T-helper 17 cell (primary cell): ENCODE measurements at places on chromosomes 1 and 21. TPM values are rescaled to one million over a fixed set of nuclear protein-coding genes. Genes with fewer than 3 reads are reported as not detected.

The ANKRD35 gene
- not detected for total RNA-seq

The LENEP gene
- total RNA-seq, result not detected

DNA sequence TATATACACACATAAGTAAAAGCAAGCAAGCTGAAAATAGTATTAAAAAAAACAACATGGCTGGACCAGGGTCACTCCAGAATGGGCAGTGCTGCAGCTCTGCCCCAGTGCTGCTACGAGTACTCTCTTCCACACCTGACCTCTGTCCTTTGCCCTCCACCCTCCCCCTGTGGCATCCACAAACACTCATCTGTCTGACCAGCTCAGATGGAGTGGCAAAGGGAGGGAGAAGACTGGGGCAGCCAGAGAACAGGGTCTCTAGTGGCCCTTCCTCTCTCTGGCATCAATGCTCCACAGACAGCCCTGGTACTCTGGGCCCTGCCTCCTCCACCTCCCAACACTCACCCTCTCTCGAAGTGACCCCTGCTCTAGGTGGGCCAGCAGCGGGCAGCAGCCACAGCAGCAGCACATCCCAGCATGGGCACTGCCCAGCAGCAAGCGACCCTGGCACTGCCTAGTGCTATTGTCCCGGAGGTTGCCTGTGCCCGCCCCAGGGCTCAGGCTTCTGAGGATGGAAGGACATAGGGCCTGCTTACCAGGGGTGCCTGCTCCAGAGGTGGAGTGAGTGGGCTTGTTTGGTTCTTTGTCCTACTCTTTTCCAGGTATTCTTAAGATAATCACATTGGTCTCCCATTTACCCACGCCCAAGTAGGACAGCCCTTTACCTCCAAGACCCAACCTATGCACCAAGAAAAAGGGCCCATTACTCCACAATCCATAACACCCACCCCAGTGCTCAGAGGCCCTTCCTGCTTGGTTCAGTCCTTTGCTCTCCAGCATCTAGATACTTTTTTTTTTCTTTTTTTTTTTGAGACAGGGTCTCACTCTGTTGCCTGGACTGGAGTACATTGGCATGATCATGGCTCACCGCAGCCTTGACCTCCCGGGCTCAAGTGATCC, 6.2 kb downstream of the ARHGEF2 start:
- DNase-seq, result no peak
- peak overlapping the region; percentile 93 for H3K27ac ChIP-seq
- peaks cover 15% of the 10 kb centered on the region for H3K36me3 ChIP-seq
- H3K27me3 ChIP-seq, result no peaks in the 10 kb centered on the region
- H3K4me3 ChIP-seq, result peak overlapping the region; percentile 99

- no peak for DNase-seq
- H3K4me1 ChIP-seq, result peaks cover 9% of the 10 kb centered on the region
- H3K4me3 ChIP-seq, result no peak overlapping the region
- H3K27me3 ChIP-seq, result peaks cover 14% of the 10 kb centered on the region
These were observed 120.6 kb downstream of the PTBP2 start for GRCh38 chr1:96842215-96842614.

DNA sequence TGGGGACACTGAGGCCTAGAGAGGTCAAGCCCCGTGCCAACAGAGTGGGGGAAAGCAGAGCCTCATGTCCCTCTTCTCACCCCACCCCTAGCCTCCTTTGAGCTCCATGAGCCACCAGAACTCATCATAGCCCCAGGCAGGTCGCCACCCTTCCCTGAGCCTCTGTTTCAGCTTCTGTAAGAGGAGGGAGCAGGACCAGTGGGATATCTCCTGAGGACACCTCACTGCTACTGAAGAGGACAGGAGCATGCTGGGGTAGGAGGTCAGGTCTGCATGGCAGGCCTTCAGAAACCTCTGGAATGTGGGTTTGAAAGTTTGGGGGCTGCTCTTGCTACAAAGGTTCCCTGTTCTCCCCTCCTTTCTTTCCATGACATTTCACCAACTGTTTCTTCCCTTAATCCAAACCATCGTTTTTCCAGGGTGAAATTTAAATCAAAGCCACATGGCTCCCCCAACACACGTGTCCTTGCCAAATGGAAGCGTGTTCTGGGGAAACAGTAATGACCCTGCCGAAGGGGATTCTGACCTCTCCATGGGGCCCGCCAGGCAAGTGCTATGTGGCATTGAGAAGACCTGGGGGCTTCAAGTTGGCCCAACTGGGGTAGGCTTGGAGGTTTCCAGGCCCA, 88.1 kb upstream of the RUNX3 start:
- DNase-seq, result no peak
- H3K4me1 ChIP-seq, result peaks cover 35% of the 10 kb centered on the region
- H3K4me3 ChIP-seq, result peak overlapping the region; percentile 76
- H3K27ac ChIP-seq, result peak overlapping the region; percentile 97

DNA sequence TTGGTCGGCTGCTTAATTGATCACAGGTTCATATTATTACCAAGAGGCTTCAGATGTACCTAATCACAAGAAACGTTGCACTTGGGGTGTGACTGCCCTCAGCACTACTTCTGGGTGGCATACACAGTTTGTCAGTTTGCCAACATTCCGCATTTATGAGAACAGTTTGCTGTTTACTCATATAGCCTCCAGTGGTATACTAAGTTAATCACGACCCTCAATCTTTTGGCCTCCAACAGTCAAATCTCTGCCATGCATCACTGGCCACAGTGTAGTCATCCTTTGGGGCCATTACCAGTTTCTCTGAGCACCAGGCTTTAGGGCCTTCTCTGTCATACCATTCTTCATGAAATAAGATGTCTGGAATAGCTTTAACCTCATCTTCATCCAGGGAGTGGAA, 62.8 kb upstream of the BCL9 start:
- no peak for DNase-seq
- peaks cover 47% of the 10 kb centered on the region for H3K27me3 ChIP-seq
- no peaks in the 10 kb centered on the region for H3K4me1 ChIP-seq
- H3K4me3 ChIP-seq, result no peak overlapping the region

DNA sequence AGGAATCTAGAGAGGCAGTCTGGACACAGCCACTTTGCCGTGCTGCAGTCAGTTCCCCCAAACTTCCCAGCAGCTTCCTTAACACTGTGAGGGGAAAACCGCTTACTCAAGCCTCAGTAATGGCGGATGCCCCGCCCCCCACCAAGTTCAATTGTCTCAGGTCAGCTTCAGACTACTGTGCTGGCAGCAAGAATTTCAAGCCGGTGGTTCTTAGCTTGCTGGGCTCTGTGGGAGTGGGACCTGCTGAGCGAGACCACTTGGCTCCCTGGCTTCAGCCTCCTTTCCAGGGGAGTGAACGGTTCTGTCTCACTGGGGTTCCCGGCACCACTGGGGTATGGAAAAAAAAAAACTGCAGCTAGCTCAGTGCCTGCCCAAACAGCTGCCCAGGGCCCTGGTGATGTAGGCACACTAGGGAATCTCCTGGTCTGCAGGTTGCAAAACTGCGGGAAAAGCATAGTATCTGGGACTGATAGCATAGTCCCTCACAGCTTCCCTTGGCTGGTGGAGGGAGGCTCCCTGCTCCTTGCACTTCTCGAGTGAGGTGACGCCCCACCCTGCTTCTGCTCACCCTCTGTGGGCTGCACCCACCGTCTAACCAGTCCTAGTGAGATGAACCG, 23.7 kb upstream of the HFM1 start:
- no peak for DNase-seq
- peaks cover 2% of the 10 kb centered on the region for H3K36me3 ChIP-seq
- H3K27me3 ChIP-seq, result peaks cover 27% of the 10 kb centered on the region
- H3K4me1 ChIP-seq, result no peaks in the 10 kb centered on the region
- H3K27ac ChIP-seq, result no peak overlapping the region

- H3K36me3 ChIP-seq, result no peaks in the 10 kb centered on the region
- peaks cover 2% of the 10 kb centered on the region for H3K27me3 ChIP-seq
- H3K4me3 ChIP-seq, result no peak overlapping the region
- H3K4me1 ChIP-seq, result peaks cover 12% of the 10 kb centered on the region
- H3K27ac ChIP-seq, result no peak overlapping the region
These were observed 28.9 kb downstream of the S100A6 start for GRCh38 chr1:153506831-153507413.

DNA sequence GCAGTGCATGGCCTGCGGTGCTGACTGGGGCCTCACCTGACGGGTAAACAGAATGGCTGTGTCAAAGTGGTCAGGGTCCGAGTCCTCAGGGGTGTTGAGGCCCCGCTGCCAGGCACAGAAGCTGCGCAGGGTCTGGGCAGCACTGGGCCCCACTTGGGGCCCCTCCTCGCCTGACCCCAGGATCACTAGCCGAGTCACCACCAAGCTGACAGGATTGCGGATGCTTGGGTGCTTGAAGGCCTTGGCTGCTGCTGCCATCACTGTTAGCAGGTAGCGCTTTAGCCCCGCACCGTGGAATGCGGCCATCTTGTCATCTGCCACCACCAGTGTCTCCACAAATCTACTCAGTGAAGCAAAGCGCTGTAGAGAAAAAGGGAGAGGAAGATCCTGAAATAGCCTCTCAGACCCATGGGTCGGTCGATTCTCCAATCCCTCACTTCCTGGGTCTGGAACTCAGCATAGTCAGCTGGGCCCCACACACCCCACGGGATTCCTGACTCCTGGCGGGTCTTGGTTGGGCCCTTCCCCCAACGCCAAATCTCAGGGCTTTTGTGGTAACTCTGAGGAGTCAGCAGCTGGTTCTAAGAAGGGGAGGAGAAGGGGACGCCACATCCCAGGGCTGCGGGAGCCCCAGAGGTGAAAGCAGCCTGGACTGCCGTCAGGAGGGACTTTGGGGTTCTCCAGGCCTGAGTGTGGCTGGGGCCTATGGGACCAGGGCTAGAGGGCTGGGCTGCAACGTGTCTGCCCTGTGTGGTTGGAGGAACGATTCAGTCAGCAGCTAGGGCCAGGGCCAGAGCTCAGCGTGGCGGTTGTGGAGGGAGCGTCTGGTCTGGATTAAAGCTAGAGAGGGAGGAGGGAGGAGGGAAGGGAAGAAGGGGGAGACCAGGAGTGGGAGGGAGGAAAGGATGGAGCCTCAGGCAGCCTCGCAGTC, 2.1 kb downstream of the ADAMTS4 start:
- H3K27ac ChIP-seq, result no peak overlapping the region
- no peak for DNase-seq

DNA sequence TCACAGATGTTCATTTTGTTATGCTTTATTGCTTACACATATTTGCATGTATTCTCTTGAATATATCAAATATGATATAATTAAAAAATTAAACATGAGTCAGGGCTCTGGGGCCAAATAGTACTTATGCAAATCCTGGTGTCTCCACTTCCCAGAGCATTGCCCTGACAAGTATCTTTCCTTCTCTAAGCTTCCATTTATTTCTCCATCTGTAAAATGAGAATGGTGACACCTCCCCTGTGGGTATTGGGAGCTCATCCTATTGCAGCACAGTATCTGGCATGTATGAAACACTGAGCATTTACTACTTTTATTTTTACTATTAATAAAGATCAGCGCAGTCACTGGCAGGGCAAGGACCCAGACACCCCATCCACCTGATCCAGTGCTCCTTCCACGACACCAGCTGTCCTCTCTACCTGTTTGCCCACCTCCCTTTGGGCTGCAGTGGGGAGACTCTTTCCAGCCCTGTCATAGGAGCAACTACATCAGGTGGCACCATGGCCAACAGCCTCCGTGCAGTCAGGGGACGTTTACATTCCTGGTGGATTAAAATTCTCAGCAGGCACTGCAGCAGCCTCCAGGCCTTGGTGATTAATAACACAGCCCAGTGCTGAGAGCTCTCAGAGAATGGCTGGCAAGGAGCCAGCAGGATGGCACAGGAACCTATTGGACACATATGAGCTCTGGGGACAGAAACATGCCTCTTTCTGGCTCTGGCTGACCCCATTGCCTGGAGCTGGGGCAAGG, 113.0 kb downstream of the DMRTB1 start:
- H3K4me3 ChIP-seq, result no peak overlapping the region
- DNase-seq, result no peak
- peaks cover 31% of the 10 kb centered on the region for H3K27me3 ChIP-seq
- H3K36me3 ChIP-seq, result no peaks in the 10 kb centered on the region
